ENCODE measurements at places on chromosomes 16 and 17.
A peak's percentile ranks its signal among the peaks of the same experiment; 100 is the strongest.

- DNase-seq, result peak; percentile 63
These were observed at the start of gene FOXC2 for GRCh38 chr16:86566601-86566965. TSS of gene FOXC2 (plus strand) at chr16:86566829. CDS start at chr16:86567336, 507 bp downstream.

DNA sequence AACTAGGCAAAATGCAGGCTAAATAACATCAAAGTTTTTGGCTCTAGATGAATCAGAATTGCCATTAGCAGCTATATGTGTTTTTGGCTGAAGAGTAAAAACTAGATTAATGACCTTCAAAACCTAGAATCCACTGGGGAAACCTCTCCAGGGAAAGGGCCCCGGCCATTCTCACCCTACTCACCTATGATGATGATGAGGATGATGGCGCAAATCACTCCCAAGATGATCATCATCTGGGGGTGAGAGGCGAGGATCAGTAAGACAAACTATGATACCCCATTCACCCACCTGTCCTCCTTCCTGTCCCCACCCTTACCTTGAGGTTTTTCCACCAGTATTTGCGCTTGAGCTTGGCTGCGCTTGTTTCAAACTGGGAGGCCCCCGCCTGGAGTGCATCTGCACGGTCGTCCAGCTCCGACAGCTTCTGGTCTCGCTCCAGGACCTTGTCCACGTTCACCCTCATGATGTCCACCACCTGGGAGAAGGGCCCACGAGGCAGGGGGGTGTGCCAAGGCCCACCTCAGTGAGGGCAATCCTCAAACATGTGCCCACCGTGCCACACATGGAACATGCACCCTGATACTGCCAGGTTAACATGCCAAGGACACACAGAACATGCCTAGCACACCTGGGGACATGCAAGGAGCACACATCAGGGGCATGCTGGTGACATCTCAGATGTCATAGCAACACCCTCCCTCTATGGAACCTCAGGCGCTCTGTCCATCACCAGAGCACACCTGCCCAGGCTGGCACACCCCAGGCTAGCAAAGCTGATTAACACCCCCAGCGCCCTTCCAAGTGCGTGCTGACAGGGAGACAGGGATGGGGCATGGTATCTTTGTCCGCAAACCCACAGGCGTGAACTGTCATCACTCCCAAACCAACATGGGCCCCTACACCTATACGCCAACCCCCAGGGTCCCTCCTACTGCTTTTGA is 1.2 kb downstream of the VAMP2 start:
- DNase-seq, result no peak

DNA sequence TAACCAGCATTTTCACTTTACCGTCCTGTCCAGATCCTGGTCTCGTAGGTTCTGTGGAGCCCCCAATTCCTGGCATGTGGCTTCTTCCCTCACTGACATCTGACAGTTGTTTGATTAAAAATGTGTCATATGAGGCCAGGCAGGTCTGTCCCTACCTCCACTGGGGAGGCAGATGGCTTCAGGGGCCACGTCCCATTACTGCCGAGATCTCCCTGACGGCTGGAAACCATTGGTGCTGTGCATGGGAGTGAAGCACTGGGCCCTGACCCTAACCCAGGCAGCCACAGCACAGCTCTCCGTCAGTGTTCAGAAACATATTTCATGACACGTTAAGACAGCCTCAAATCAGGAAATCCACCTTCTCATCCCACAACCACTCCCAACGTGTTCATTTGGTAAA is 77.5 kb downstream of the GNAO1 start:
- no peak for DNase-seq

DNA sequence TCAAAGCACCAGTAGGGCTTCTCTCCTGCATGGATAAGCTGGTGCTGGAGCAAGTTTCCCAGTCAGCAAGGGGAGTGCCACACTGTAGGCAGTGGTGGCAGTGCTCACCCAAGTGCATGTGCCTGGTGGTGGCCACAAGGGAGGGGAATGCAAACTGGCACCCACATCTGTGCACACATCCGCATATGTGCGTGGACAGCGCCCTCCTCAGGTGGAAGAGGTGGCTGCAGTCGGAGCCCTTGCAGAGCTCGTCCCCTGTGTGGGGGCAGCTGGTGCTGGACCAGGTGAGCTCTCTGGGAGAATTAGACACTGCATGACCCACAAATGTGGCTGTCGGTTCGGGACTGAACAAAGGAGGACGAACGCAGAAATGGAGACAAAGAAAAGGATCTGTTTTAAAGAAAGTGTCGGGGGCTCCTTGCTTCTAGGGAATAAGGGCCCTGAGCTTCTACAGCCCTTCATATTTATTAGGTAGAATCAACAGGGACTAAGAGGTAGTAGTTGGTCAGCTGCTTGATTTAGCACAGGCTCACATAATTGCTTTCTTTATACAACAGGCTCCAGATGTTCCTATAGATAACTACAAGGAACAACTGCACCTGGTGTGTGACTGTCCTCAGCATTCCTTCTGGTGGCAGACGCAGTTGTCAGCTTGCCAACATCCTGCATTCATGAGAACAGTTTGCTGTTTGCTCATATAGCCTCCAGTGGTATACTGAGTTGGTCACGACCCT is 5.3 kb upstream of the ZNF689 start:
- DNase-seq, result peak; percentile 72

DNA sequence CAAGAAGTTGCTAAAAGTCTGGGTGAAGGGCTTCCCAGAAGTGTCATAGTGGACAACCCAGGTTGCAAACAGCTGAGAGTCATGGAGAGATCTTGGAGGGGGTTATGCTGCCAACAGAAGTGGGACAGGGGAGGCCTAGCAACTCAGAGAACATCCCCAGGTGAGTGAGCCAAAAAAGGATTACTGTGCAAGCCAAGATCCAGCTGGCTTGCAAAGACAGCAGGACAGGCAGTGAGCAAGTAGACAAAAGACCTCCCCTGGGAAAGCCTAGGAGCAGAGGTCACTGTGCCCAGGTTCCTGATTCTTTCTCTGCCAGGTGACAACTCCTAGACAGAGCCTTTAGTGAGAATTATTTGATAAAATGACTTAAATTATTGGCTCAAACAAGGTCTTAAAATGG is 9.5 kb upstream of the LONP2 start:
- no peak for DNase-seq

GRCh38 chr17:20091174-20092029 is 82.2 kb downstream of the SPECC1 start:
- no peak for DNase-seq

- DNase-seq, result no peak
These were observed 410.2 kb upstream of the PSMD7 start for GRCh38 chr16:73886426-73886825.

DNA sequence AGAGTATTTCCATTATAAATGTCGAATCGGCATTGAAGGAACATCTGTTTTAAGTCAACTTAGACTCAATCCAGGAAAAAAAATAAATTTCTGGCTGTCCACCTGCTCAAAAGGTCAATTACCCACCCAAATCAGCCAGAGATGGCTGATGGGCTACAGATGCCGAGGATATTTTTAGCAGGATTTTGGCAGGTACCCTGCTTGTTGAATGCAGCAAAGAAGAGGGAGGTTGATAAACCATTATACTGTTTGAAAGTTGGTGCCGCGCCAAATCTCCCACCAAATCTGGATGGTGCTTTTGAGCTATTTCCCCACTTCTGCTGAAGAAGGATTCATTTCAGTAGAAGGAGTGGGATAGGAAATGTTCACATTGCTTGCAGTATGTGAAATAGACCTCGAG is 537.7 kb downstream of the MAF start:
- no peak for DNase-seq

GRCh38 chr17:41547921-41548843 is 20.1 kb upstream of the KRT19 start:
- DNase-seq, result peak; percentile 75

DNA sequence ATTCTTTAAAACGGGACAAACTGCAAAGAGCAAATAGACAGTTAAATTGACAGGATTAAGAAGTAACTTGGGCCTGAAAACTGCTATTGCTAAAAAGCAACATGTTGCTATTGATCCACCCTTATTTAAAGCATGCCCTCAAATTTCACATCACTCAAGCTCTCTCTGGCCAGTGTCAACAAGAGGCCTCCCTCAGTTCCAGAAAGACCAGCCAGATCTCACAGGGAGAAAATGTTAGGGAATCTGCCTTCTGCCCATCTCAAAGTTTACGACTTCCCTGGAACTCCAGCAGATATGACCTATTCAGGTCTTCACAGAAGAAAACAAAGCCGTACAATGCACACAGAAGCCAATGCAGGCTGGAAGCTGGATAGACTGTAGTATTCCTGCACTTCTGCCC is 8.9 kb downstream of the CFAP20 start:
- DNase-seq, result no peak

DNA sequence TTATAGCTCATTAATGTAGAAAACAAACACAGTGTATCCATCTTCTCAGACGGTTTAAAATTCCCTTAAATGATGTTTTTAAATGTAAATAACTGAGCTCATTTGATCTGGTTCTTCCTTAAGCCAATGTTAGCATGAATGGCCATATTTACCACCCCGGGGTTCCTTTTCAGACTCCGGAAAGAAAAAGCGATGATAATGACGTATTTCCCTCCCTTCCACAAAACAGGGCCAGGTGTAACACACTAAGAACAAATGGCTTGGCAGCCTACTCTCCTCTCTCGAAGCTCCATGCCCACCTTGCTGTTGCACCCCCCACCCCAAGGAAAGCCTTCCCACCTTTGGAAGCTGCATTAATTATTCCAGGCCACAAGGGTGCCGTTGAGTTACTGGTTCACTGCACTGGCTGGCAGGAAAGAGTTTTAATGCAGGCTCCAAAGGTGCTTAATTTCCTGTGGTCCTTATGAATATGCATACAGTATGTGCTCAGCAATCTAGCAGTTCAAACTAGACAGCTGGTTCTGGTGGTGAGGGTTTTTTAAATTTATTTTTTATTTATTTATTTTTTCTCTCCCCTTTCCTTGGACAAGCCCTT is 378.9 kb downstream of the WWOX start:
- DNase-seq, result no peak

DNA sequence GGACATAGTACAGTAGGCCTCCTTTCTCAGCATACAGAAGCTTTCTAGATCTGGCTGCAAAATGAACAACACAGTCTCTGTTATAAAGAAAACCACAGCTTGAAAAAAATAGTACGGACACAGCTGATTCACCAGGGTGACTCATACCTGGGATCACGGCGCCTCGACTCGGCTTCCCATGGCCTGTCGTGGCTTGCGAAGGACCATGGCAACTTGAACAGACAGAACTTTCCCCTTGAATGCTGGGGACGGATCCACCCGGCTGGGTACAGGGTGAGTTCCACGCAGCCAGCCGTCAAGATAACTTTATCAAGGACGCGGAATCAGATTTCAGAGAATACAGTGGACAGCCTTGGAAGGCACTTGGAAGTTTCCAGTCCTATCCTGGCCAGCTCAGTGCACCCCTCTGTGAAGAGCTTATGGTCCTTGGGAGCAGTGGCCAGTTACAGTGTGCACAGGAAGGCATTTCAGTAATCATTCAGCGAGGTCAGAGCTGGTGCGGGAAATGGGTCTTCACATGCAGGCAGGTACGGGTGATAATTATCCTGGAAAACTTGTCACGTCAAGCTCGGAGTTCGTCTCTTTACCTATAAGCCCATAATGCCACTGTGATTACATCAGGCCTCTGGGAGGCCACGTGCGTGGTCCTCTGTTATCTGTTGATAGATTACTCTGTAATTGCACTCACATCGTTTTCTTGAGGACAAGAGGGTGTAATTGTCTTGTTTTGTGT is 57.9 kb upstream of the MAF start:
- DNase-seq, result no peak

DNA sequence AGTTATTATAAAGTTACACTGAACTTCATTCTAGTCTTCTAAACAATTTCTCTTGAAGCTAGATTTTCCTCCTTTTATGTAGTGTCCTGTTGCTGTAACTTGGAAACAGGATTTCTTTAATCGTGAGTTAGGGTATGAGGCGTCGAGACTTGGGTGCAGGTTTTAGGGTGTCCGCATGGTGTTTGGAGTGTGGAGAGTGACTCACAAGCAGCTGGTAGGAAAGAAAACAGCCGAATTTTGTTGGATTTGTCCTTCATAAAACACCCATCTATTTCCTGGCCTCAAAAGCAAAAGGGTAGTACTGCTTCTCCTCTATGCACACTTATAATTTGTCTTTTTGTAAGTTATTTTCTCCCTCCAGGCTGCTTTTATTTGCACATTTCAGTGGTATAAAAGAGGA is 1.6 kb downstream of the RPTOR start:
- no peak for DNase-seq

GRCh38 chr16:4511441-4512082 is 27.0 kb downstream of the CDIP1 start:
- peak; percentile 68 for DNase-seq

DNA sequence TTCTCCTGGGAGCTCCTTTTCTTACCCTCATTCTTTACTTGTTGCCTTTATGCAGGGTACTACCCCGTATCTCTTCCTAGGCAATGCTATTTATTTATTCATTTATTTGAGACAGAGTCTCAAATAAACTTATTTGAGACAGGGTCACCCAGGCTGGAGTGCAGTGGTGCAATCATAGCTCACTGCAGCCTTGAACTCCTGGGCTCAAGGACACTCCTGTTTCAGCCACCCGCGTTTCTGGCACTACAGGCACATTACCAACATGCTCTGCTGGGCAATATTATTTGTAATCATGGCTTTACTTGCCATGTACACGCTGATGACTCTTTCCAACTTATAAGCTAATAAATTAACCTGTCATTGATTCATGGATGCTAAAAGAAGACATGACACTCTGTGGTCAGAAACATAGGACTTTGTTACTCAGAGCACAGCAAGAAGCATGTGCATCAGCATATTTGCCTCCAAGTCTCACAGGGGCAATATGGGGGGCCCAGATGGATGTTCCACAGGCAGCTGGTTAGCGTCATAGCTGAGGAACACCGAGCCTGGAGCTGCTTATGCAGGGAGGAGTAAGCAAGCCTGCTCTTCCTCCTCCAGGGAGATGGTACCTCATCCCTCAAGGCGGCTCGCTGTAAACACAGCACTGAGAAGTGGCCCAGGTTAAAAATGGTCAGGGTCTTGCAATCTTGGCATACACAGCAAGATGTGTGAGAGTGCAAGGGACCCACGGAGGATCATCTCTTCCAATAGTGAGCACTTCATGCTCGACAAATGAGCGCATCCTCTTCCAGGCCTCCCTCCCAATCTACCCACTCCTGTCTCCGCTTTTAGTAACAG is 4.2 kb upstream of the LRRC75A start:
- DNase-seq, result no peak

DNA sequence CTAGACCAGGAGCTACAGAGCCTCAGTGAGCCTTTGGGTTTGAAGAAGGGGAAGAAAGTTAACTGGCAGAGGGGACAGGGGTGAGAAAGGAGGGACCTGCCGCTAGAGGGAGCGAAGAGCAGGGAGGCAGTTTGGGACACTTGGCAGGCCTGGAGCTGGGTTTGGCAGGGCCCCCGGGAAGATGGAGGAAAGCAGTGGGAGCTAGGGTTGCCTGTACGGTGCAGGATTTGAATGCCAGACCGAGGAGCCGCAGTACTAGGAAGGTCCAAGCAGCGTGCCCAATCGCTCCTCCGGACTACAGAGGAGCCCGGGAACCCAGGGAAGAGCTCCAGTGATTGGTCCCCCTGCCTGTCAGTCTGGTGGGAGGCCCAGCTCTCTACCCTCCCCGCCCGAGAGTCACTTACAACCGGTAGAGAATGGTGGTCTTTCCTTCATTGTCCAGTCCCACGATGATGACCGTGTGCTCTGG is 1.3 kb downstream of the ARL5C start:
- peak; percentile 87 for DNase-seq

GRCh38 chr16:17474037-17474436 is 3.3 kb upstream of the XYLT1 start:
- DNase-seq, result no peak

- DNase-seq, result peak; percentile 74
These were observed 13.1 kb upstream of the MSI2 start for GRCh38 chr17:57243171-57243622.

All from left colon (tissue), 2 donors.